ENCODE measurements at places on chromosomes 1 and 21. TPM values are rescaled to one million over a fixed set of nuclear protein-coding genes. Genes with fewer than 3 reads are reported as not detected.

- peak; percentile 66 for DNase-seq
These were observed 19.1 kb downstream of the RAB7B start for GRCh38 chr1:205983925-205984725.

- DNase-seq = peak; percentile 6
These were observed 850.0 kb downstream of the LTN1 start for GRCh38 chr21:28142697-28143096.

DNA sequence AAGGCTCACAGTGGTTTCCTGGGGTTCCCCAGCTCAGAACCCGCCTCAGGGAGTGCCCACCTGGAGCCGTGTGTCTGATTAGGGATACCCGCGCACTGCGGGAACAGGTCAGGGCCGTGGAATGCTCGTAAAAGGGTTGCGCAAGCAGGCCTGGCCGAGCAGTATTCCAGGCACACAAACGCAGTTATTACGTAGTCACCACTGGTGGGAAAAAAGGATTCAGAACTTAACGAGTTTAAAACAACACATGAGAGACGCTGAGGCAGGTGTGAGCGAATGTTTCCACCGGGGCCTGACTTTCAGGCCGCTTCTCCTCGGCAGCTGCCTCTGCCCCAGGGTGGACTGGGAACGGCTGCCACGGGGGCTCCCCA lies 18.2 kb downstream of the PLCH2 start:
- DNase-seq = no peak

DNA sequence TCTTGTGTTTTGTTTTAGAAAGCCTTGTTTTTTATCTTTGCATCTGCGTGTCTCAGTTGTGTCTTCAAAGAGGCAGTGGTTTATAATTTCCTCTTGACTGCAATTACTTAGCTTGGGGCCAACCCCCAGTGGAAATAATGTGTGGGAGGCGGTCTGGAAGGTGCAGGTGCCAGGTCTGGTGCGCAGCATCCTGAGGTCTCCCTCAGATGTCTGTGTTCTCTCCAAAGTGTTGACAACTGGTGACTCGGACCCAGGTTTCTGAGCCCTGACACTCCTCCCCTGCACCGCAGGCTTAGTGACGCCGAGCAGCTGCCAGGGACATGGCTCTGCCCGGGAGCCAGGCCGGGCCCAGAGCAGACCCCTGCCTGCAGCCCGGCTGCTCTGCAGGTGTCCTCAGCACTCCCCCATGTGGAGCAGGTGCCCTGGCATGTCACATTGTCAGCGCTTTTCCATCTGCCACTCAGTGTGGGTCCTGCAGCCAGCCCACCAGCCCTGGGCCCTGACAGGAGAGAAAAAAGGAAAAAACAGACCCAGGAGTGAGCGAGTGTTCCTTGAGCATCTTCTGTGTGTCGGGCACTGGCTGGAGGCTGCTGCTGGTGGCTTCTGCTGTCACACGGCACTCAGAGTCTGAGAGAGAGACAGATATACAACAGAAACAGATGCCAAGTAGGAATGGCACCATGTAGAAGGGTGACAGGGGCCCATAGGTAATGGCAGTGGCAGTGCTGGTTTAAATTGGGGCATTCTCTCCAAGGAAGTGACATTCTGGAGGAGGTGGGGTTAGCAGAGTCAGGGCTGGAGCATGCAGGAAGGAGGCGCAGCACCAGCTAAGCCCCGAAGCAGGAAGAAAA lies 24.8 kb upstream of the SELENON start:
- DNase-seq = peak; percentile 94

GRCh38 chr1:17875171-17875881 lies 120.2 kb downstream of the ACTL8 start:
- no peak for DNase-seq

DNA sequence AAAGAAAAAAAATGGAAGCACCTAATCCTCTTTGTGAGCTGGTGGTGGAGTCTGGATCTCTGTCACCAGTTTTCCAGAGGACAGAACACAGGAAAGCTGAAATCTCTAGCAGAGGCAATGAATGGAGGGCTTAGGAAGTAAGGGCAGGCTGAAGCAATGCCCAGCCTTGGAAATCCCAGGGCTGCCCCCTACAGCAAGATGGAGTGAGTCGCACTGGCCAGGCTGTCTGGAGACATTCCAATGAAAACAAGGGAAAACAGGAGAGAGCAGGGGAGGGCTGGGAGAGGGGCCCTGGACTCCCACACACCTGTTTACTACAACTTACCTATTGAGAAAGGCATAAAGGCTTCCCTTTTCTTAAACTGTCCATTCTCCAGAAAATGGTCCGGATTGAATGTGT lies 25.9 kb downstream of the CYP2J2 start:
- no peak for DNase-seq

GRCh38 chr1:236638945-236639344 lies 34.6 kb upstream of the HEATR1 start:
- DNase-seq = no peak

GRCh38 chr1:21963477-21964217 lies 13.2 kb upstream of the CELA3B start:
- DNase-seq = peak; percentile 91

GRCh38 chr1:26862781-26863684 lies at the start of gene SFN:
Gene SFN, plus strand, starts transcription at chr1:26863149. Its CDS starts 64 bp downstream, at chr1:26863213.
- DNase-seq = peak; percentile 83

DNA sequence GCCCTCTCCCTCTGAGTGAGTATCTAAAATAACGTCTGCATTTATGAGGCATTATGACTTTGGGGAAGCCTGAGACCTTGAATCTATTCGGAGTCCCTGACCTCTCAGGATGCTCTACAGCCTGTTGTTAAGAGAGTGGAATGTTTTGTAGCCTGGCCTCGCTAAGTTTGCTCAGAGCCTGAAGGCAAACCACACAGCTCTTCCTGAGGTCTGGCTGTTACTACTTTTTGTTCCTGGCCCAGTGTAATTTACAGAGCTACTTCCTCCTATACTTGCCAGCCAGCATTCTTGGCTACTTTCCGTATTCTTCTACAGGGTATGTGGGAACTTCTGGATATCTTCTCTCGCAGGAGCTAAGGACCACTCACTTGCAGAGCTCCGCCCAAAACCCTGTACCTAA lies 3.6 kb upstream of the ZMYM4 start:
- DNase-seq = no peak

DNA sequence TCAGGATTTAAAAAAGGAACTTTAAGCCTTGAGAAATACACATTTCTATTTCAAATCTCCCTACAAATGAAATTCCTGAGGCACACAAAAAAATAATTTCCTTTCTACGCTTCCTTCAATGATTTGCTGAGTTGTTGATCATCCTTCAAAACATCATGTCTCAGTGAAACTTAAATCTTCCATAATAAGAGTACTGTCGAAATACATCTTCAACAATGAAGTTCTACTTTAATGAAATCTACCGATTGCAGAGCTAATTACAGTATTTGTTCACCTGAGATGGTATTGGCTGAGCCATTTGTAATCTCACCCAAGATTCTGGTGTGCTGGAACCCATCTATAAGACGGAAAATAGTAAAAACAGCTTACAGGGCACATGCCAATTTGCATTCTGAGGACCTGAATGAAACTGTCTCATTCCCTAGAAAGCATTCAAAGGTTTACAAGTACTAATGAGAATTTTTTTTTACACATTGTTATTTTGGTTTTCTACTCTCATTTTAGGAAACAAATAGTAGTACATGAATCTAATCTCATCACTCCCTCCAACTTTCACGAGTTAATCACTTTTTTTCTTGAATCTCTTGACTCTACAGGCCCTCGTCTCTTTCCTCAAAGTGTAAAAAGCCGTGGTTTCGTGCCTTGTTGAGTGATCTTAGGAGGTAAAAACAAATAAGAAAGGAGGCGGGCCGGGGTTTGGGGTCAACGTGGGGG lies 1.1 kb downstream of the CHML start:
- DNase-seq = no peak

DNA sequence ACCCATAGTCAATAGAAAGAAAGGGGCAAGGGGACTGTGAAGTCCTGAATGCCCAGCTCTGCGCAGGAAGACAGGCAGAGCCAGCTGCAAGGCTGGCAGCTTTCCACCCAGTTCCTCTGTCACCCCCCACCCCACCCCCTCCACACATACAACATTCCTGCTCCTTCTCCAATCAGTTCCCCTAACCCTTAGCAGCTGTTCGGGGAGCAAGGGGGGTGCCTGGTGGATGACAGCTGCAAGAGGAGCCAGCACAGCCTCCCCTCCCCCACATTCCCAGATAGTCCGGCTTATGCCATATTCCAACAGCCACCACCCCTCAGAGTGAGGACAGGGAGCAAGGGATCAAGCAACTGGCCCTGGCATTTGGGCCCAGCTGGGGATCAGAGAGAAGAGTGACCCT lies 9.7 kb downstream of the ARHGEF2 start:
- no peak for DNase-seq

GRCh38 chr1:175269151-175269550 lies 76.6 kb upstream of the KIAA0040 start:
- no peak for DNase-seq

The DENND2C gene
- total RNA-seq = 0.65 TPM

The DMBX1 gene
- 0.05 TPM for total RNA-seq

The TAS1R1 gene
- 0.07 TPM for total RNA-seq

The CYP4A11 gene
- not detected for total RNA-seq

The CCDC17 gene
- 1.6 TPM for total RNA-seq

All from activated CD4-positive, alpha-beta T cell treated with anti-CD3 and anti-CD28 coated beads for 36 hours (primary cell).